Left lobe of liver (tissue), 2 donors: ENCODE measurements at places on chromosomes 6 and 20.

DNA sequence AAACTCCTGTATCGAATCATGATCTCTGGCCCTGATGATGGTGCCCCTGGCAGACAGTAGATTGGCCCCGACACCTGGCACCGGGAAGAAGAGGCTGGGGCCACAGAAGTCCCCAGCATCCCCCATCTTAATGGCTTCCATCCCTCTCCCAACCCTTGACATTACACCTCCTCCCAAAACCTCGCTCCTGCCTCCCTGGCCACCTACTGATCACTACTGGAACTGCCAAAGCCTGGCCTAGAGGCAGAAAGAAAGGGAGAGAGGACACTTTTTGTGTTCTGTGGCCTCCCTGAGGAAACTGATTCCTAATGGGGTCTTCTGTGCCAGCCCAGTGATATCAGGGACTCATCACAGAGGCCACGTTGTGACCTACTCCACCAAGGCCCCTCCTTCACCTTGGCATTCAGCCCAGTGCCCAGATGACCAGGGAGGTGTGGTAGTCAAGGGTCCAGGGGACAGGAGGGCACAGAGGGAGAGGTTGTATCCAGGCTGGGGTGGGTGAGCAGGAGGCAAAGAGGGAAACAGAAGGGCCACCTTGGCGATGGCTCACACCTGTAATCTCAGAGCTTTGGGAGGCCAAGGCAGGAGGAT lies 6.1 kb downstream of the C20orf173 start:
- DNase-seq: no peak

DNA sequence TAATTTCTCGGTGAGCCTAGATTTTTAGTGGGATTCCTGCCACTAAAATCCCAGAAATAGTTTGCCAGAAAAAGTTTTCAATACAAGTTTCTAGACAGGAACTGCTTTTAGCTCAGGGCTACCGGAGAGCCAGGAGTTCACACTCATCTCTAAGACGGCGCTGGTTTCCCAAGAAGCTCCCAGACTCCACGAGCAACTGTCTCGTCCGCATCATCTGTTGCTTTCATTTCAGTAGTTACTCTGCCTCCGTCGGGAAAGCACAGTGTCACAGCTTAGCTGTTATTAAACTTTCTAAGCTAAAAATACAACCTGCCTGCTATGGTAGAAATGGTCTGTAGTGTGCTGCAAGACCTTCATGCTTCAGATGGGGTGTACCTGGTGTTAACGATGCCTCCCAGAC lies 197.3 kb upstream of the SNX9 start:
- DNase-seq: no peak

GRCh38 chr6:28239636-28240035 lies 12.4 kb downstream of the ZKSCAN4 start:
- no peak for DNase-seq

GRCh38 chr20:43389839-43390626 lies 67.7 kb upstream of the SRSF6 start:
- no peak for DNase-seq

DNA sequence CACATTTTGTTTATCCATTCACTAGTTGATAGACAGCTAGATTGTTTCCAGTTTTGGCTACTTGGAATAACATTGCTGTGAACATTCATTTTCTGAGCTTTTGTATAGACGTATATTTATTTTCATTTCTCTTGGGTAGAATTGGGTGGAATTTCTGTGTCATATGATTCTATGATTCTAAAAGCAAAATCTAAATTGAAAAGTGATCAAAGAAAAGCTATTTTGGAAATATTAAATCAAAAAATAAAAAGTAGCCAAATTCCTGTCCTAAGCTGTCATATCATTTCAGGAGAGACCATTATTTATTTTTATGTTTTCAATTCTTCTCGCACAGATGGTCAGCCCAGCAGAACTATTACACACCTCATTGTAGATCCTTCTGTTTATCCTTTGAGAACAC lies 229.2 kb downstream of the COL12A1 start:
- DNase-seq: no peak
